HS-5 (cell line): ENCODE measurements at places on chromosomes 7 and 10.

- no peak for DNase-seq
These were observed 225.3 kb upstream of the INHBA start for GRCh38 chr7:41928166-41928565.

GRCh38 chr10:20608503-20608902 lies 288.6 kb downstream of the NEBL start:
- DNase-seq, result no peak

DNA sequence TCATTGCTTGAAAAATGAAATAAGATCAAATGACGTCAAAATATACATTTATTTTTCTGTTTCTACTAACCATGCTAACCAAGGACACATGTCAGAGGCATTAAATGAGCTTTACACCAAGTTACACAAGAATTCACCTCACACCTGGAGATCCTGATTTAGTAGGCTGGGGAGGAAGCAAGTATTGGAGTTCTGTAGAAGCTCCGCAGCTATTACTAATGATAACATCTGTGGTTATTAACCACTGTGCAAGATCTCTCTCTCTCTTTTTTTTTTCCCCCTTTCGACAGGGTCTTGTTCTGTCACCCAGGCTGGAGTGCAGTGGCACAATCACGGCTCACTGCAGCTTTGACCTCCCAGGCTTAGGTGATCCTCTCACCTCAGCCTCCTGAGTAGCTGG lies 104.0 kb downstream of the ZNF22 start:
- DNase-seq, result no peak

GRCh38 chr10:25852364-25852941 lies 81.6 kb upstream of the MYO3A start:
- no peak for DNase-seq

GRCh38 chr7:151068069-151068773 lies 8.8 kb downstream of the SLC4A2 start:
- DNase-seq, result no peak

- no peak for DNase-seq
These were observed 587.2 kb downstream of the SORCS1 start for GRCh38 chr10:106577266-106577665.

- no peak for DNase-seq
These were observed 77.5 kb upstream of the CXCL12 start for GRCh38 chr10:44462338-44462914.

- DNase-seq, result no peak
These were observed 11.7 kb upstream of the WAPL start for GRCh38 chr10:86533328-86533727.

GRCh38 chr7:47478017-47478344 lies 103.9 kb downstream of the TNS3 start:
- DNase-seq, result no peak

GRCh38 chr10:34528320-34528719 lies 286.8 kb downstream of the PARD3 start:
- peak; percentile 73 for DNase-seq

GRCh38 chr7:12091231-12091630 lies 119.9 kb upstream of the TMEM106B start:
- no peak for DNase-seq

GRCh38 chr10:107094824-107095522 lies 69.5 kb downstream of the SORCS1 start:
- DNase-seq, result no peak

GRCh38 chr10:102758240-102758932 lies 14.6 kb downstream of the WBP1L start:
- DNase-seq, result no peak

DNA sequence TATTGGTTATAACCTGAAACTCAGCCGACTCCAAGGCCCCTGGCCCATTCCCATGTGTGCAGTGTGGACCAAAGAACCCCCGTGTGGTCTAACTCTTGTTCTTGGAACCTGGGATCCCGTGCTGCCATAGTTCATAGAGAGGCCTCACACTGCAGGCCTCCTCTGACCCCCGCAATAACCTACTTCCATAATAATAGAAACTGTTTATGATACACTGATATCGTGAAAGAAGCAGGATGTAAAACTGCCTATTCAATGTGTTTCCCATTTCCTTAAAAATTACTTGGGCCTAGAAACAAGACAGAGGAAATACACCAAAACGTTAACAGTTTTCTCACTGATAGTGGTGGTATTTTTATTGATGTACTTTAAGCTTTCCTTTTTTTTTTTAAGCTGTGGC lies 109.2 kb upstream of the KDM7A start:
- no peak for DNase-seq

DNA sequence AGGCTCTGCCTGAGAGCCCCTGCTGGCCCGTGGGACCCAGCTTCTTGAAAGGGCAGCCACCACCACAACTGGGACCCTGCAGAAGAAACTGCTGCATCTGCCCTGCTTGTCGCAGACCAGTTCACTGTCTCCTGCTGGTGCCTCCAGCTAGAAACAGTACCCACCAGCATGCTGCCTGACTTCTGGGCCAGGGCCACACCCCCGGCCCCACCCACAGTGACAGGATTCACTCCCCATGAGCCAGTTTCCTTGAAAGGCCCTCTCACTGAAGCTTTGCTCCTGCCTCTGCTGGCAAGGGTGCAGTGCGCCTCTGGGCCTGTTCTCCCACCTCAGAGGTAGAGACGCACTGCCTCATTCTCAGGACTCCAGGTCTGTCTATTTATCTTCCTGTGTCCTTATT lies 32.4 kb downstream of the ANXA11 start:
- DNase-seq, result no peak

DNA sequence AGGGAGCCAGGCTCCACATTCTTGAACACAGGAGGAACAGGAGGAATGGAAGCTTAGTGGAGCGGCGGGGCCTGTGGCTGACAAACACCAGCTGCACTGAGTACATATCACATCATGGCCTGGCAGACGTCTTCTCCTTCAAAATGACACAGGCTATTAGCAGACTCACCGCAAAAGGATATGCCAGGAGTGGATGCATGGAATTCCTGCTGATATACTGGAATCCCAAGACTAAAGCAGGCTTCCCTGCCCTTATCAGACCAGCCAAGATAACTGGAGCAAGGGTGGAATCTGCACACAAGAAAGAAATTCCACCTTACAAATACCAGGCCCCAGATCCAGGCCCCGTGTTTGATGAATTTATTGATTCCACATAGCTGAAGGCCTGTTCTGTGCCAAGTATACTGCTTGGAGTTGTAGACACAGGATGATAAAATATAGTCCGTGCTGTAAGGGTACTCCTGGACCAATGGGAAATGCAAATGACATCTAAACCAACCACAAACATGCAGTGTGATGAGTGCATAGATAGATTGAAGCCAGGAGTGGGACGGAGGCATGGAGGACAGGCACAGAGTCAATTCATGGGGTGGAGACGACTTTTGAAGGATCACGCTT lies 480.5 kb upstream of the ZMIZ1 start:
- DNase-seq, result no peak

- DNase-seq, result no peak
These were observed 133.8 kb upstream of the HDAC9 start for GRCh38 chr7:18361756-18362155.

DNA sequence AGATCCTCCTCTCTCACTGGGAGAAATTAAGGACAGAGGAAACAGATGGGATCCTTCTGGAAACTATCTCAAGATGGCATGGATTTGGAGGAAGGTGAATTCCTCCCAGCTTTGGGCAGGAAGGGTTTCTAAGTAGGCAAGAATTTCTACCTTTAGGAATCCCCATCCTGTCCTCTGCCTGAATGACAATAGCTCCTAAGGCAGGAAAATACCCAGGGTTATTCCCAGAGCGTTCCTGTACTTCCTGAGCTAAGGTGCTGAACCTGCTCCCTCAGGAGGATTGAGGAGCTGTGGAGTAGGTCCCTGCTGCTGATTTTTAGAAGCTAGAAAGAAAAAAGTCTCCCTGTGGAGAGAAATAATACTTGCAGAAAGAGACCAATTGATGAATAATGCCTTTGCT lies 568 bp downstream of the MGAM2 start:
- no peak for DNase-seq

DNA sequence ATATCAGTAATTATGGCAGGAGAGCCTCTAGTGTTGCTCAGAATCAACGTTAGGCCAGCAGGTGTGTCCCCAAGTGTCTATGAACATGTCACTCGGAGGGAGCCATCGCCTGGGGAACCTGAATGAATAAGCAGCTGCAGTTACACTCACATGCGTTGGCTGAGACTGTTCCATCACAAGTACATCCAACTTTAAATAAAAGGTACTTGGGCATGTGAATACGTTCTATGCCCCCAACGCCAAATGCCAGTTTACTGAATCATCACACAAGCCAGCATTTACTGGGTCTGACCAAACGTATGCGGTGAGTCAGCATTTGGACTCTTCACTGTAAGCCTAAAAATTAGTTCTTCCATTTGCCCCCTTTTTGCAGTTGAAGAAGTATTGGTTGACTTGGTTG lies 207.6 kb upstream of the PLXNA4 start:
- DNase-seq, result peak; percentile 78

DNA sequence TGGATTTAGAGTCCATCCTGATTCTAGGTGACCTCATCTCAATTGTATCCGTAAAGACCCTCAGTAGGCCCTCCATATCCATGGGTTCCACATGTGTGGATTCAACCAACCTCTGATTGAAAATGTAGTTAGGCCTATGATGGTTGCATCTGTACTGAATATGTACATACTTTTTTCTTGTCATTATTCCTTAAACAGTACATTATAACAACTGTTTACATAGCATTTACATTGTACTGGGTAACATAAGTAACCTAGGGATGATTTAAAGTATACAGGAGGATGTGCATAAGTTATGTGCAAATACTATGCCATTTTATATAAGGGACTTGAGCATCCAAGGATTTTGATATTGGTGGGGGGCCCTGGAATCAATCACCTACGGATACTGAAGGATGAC lies 10.1 kb downstream of the CPN1 start:
- no peak for DNase-seq

DNA sequence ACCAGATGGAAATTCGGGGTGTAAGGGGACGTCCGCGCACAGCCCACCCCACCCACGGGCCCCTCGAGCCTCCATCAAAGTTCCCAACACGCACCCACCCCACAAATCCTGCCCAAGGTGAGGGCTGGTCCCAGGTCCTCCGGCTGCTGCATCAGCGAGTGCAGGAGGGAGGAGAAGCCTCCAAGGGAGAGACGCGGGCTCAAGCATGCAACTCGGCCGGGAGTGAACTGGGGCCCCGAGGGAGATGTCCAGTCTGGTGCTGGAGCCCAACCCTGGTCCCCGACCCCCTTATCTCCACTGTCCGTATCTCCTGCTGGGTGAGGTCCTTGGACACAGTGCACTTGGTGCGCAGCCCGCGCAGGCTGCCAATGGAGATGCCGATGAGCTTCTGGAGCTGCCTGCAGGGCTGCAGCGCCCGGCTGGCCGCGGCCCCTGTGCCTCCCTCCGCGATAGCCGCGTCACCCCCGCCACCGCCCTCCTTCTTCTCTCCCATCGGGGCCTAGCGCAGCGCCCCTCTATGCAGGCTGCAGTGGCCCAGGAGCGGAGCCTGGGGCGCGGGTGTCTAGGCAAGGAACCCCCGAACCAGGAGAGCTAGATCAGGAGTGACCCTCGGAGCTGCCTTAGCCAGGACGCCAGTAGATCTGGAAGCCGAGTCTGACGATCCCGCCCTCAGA lies 489.2 kb downstream of the ZNF33B start:
- no peak for DNase-seq

GRCh38 chr10:77556990-77557601 lies 80.5 kb downstream of the KCNMA1 start:
- no peak for DNase-seq

- DNase-seq, result no peak
These were observed 165.1 kb downstream of the GLRX3 start for GRCh38 chr10:130301021-130301892.

DNA sequence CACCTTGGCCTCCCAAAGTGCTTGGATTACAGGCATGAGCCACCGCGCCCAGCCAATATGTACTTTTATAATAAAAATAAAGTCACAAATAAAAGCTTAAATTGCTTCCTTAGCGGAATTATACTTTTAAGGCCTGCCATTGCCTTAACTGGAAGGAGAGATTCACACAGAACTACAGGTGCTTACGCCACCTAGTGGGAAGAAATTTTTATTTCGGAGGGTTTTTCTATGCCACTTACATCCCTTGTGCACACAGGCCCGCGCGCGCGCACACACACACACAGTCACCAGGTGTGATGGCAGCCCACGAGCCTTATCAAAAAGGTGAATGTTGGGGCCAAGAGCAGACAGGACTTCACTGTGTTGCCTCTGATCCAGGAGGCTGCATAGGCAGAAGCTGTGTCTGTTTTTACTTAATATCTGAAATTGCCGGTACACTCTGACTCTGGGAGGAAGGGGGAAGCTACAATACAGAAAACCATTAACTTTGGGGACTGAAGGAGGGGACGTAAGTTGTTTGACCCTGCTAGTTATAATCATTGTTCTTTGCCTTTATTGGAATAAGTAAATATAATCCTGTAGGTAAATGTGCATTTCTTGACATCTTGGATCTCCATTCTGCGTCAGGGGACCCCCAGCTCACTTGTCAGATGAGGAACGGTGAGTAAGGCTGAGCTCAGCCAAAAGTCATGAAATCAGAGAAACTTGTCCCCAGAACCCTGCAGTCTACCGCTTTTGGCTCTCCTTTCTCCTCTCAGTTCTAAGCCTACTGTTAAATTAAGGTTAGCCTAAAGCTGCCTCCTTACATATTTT lies 87.1 kb downstream of the SLC16A9 start:
- DNase-seq, result peak; percentile 31

DNA sequence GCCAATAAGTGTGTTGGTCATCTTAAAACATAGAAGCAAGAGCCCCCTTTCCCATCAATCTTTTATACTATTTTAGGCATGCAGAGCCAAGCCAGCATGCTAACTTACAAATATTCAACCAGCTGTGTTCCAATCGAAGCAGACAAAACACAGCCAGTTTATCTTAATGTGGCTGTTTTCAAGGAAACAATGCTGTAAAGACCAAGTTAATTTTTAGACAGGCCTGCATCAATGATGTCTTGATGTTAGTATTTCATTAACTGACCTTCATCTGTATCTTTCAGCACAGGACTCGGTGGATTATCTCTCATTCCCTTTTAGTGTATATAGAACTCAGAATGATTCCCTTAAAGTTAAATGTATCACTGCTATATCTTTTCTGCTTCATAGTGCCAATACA lies 262.0 kb upstream of the ZWINT start:
- no peak for DNase-seq

- DNase-seq, result no peak
These were observed 21.1 kb downstream of the CLRN3 start for GRCh38 chr10:127871631-127872010.

DNA sequence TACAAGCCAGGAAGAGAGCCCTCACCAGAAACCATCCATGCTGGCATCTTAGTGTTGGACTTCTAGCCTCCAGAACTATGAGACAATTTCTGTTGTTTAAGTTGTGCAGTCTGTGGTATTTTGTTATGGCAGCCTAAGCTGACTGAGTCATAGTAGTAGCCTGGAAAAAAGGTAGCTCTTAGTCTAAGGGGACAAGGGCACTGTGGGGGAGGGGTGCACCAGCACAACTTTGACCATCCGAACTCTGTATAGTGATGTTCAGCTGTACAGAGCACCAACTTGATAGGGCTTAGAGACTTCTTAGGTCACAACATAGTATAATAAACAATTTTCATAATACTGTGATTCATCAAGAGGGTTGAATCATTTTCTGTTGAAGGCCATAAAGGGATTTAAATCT lies 14.3 kb downstream of the EIF4EBP2 start:
- DNase-seq, result no peak
